ENCODE measurements at places on chromosomes 2 and 18. TPM values are rescaled to one million over a fixed set of nuclear protein-coding genes. Genes with fewer than 3 reads are reported as not detected.

The FER1L5 gene
- total RNA-seq = 0.74 TPM

The GRB14 gene
- total RNA-seq = 2.7 TPM

The NAT8 gene
- not detected for total RNA-seq

The FBLN7 gene
- total RNA-seq = 11.5 TPM

The LINC00305 gene
- not detected for total RNA-seq

The CAPN14 gene
- total RNA-seq = 4.7 TPM

The TOGARAM2 gene
- under 0.01 TPM for total RNA-seq

The C2orf66 gene
- not detected for total RNA-seq

DNA sequence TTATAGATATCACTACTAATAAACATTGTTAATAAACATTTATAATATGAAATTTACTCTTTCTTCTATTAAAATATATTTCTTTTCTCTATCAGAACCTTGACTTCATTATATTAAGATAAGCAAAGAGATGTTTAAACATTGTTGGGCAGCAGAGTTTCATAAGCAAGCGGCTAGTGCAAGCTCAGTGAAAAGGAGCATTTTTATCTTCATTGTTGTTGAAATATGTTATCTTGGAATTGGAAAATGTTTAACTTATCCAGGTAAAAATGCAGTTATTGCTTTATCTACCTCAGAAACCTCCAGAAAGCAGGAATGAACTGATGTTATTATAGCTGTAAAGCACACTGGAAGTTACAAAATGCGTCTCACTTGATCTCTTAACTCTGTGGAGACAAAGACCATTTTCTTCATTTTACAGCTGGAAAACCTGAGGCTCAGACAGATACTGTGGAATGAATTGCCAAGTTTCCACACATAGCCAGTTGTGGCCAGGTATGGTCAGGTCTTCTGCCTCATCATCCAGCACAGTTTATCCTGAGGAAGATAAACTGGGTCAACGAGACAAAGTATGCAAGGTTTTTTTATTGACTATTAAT lies 934.6 kb upstream of the FAM98A start:
- H3K27ac ChIP-seq = no peak overlapping the region
- no peaks in the 10 kb centered on the region for H3K36me3 ChIP-seq
- H3K27me3 ChIP-seq = no peaks in the 10 kb centered on the region
- H3K4me1 ChIP-seq = no peaks in the 10 kb centered on the region

DNA sequence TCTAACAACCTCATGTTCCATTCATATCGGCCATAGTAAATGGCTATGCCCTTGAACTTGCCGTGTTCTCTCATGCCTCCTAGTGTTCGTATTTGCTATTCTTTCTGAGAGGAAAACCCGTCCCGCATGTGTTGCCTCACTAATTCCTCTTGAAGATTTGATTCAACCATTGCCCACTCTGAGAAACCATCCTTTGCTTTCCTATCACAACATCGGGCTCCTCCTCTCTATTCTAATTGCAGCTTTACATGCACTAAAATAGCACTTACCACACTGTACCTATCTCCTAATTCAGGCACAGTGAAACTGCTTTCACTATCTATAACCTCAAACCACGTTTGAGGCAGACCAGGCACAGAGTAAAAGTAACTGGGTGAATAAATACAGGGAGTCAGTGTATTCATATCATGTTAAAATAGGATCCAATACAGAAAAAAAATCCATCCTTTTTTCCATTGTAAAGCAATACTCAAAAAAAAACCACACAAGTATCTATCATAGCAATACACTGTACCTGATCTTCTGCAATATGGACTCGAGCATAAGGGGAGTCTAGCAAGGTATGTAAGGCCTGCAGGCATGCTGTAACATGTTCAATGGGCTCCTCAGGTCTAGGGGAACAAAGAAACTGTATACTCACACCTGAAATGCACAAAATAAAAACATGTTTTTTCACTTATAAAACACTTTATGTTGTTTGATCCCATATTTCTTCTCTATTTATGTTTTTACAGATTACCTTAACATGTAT lies 39.0 kb upstream of the STRN start:
- no peaks in the 10 kb centered on the region for H3K27me3 ChIP-seq
- peaks cover 60% of the 10 kb centered on the region for H3K36me3 ChIP-seq
- DNase-seq = no peak
- no peaks in the 10 kb centered on the region for H3K4me1 ChIP-seq
- no peak overlapping the region for H3K27ac ChIP-seq

- H3K27ac ChIP-seq = no peak overlapping the region
- H3K4me3 ChIP-seq = no peak overlapping the region
- H3K27me3 ChIP-seq = no peaks in the 10 kb centered on the region
- H3K36me3 ChIP-seq = no peaks in the 10 kb centered on the region
- H3K4me1 ChIP-seq = no peaks in the 10 kb centered on the region
- no peak for DNase-seq
Observed at GRCh38 chr2:198490748-198491147, 686.4 kb downstream of the PLCL1 start.

GRCh38 chr18:67216846-67217245 lies 299.7 kb downstream of the DSEL start:
- no peaks in the 10 kb centered on the region for H3K27me3 ChIP-seq
- no peaks in the 10 kb centered on the region for H3K4me1 ChIP-seq
- no peak overlapping the region for H3K27ac ChIP-seq
- no peak for DNase-seq
- no peaks in the 10 kb centered on the region for H3K36me3 ChIP-seq

- no peaks in the 10 kb centered on the region for H3K27me3 ChIP-seq
- no peaks in the 10 kb centered on the region for H3K36me3 ChIP-seq
- no peak overlapping the region for H3K4me3 ChIP-seq
- no peak overlapping the region for H3K27ac ChIP-seq
- DNase-seq = no peak
Observed at GRCh38 chr18:26893996-26894395, 28.5 kb upstream of the AQP4 start.

- H3K36me3 ChIP-seq = no peaks in the 10 kb centered on the region
- H3K4me1 ChIP-seq = no peaks in the 10 kb centered on the region
Observed at GRCh38 chr2:225670111-225670974, 270.8 kb downstream of the NYAP2 start.

- peaks cover 1% of the 10 kb centered on the region for H3K4me1 ChIP-seq
- H3K4me3 ChIP-seq = no peak overlapping the region
- H3K27ac ChIP-seq = no peak overlapping the region
- no peaks in the 10 kb centered on the region for H3K36me3 ChIP-seq
- DNase-seq = no peak
- H3K27me3 ChIP-seq = no peaks in the 10 kb centered on the region
Observed at GRCh38 chr2:217417536-217417935, 557.7 kb upstream of the TNP1 start.

- no peak overlapping the region for H3K27ac ChIP-seq
- no peaks in the 10 kb centered on the region for H3K27me3 ChIP-seq
- no peak overlapping the region for H3K4me3 ChIP-seq
Observed at GRCh38 chr18:61754039-61754583, 138.7 kb downstream of the RNF152 start.

DNA sequence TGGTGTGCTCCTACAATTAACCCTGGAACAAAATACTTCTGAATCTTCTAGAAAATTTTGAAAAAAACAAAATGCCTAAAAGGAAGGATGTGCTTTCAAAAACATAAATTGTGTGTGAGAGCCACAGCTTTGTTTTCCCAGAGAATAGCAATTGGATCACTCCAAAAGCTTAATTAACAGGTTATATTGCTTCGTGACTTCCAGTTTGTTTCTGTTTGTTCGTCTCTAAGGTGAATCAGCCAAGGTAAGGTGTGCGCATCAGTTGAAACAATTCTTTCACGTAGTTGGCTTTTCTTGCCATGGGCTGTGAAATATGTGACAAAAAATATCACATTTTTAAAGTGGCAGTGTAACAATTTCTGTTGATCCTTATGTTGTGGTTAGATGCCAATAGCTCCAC lies 90.3 kb upstream of the BARD1 start:
- DNase-seq = no peak
- H3K27me3 ChIP-seq = no peaks in the 10 kb centered on the region
- no peak overlapping the region for H3K4me3 ChIP-seq

DNA sequence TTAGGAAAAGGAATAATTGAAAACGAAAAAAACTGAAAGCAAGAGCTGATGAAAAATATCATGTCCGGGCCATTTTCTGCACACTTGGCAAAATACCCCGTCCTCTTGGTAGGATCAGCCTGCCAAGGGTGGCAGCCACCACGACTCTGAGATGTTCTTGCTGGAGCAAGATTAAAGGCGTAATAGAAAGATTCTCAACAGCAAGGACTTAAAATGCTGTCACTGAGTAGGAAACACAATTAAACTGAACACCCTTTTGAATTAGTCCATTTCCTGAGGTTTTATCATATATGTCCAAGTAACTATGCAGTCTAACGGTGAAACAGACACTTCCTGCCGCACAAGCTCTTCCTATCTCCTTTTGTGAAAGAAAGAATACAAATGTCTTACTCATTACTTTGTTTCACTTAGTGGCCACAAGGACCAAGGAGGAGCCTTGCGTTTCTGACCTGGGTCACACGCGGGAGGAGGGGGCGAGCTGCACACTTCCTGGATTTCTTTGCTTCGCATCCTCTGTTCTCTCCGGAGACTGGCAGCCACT lies 222.7 kb downstream of the PIEZO2 start:
- peaks cover 13% of the 10 kb centered on the region for H3K4me1 ChIP-seq
- no peak overlapping the region for H3K4me3 ChIP-seq
- DNase-seq = no peak
- H3K36me3 ChIP-seq = no peaks in the 10 kb centered on the region

DNA sequence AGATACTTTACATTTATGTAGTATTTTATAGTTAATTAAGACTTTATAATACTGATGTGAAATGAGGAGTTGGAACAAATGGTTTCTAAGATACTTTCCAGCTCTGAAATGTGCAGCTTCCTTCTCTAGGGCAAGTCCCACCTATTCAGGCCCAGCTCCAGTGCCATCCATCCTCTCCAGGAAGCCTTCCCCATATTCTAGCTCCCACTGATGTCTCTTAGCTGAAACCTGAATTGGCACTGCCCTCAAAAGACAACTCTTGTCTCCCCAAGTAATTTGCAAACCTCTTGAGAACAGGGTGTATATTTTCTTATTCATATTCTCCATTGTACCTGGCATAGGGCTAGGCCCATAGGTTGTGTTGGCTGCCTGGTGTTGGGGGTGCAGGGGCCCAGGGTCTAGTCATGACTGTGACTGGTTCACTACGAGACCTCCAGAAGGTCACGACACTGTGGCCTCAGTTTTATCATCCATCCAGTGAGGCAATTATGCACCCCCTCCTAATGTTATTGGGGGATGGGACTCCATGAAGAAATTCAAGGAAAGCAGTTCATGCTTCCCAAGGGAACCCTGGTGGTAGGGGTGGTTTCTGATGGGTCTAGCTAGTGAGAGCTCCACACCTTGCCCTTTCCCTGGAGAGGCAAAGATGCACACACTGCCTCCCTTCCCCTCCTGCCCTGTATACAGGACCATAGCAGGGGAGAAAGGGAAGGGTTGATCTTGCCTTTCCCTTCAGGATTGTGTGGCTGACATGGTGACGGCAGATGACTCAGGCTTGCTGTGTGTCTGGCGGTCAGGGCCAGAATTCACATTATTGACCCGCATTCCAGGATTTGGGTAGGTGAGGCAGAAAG lies 2.8 kb downstream of the WDR54 start:
- no peak for DNase-seq
- no peak overlapping the region for H3K4me3 ChIP-seq
- peaks cover 19% of the 10 kb centered on the region for H3K4me1 ChIP-seq
- H3K27ac ChIP-seq = no peak overlapping the region
- no peaks in the 10 kb centered on the region for H3K36me3 ChIP-seq
- no peaks in the 10 kb centered on the region for H3K27me3 ChIP-seq

DNA sequence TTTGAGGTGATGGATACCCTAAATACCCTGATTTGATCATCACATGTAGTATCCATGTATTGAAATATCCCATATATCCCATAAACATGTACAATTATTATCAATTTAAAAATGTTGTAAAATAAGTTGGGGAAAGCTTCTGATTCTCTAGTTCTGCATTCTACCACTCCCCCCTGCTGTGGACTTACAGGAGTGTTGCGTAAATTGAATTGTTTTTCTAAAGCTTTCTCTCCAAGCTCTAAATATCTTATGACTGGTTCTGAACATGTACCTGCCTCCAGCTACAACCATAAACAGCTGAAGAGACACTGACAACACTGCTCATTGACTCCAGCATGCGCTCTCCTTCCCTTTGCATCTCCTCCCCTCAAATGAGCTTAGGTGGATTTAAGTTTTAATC lies 145.2 kb downstream of the MGAT5 start:
- peaks cover 26% of the 10 kb centered on the region for H3K4me1 ChIP-seq
- no peak for DNase-seq
- H3K27me3 ChIP-seq = no peaks in the 10 kb centered on the region

DNA sequence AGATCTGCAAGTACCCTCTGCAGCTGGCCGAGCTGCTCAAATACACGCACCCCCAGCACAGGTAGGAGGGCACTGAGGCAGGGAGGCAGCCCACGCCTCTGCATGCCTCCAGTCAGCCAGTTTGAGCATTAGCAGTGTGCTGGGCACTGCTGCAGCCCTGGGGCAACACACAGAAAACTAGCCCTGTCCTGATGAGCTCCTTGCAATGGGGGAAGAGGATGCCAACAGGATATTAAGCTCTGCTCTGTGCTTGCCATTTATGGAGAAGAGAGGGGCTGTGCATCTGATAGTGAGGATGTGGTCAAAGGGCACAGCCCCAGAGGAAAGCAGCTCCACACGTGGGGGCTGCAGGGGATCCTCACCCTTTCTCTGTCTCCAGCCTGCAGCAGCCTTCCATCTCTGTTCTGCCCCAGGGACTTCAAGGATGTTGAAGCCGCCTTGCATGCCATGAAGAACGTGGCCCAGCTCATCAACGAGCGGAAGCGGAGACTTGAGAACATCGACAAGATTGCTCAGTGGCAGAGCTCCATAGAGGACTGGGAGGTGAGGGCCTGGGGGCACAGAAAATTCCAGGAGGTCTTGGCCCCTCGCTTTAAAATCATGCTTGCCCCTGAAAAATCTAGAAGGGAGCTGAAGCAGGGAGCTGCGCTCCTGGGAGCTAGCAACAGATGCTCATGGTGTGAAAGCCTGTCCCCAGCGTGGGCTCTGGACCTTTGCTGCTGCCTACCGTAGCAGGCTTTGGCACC lies 51.7 kb downstream of the FAM168B start:
- no peaks in the 10 kb centered on the region for H3K27me3 ChIP-seq
- no peak for DNase-seq
- H3K36me3 ChIP-seq = peaks cover 6% of the 10 kb centered on the region
- H3K27ac ChIP-seq = no peak overlapping the region
- H3K4me3 ChIP-seq = no peak overlapping the region

DNA sequence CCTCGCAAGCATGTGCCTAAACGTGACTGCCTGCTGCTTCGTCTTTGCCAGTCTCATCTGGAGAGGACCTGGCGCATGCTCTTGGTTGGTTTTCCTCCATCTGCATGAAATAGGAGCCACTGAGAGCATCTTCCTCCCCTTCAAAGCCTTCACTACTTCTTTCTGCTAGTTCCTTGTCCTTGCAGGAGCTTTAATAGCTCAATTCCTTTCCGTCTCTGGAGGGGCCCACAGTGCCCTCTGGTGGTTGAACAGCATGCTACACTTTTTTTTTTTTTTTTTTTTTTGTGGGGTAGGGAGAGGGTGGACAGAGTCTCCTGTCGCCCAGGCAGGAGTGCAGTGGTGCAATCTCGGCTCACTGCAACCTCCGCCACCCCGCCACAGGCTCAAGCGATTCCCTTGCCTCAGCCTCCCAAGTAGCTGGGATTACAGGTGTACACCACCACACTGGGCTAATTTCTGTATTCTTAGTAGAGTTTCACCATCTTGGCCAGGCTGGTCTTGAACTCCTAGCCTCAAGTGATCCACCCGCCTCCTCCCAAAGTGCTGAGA lies 59.6 kb downstream of the SP110 start:
- no peak for DNase-seq
- no peaks in the 10 kb centered on the region for H3K27me3 ChIP-seq
- no peak overlapping the region for H3K4me3 ChIP-seq

GRCh38 chr2:238919307-238919706 lies 71.4 kb downstream of the TWIST2 start:
- DNase-seq = no peak
- no peaks in the 10 kb centered on the region for H3K4me1 ChIP-seq
- no peaks in the 10 kb centered on the region for H3K36me3 ChIP-seq
- H3K4me3 ChIP-seq = no peak overlapping the region

Measured in vagina (tissue), 2 donors.